ENCODE measurements at places on chromosomes 7 and 10.

- DNase-seq = no peak
Observed at GRCh38 chr7:112444505-112444904, 5.8 kb upstream of the IFRD1 start.

GRCh38 chr10:5524641-5525560 lies at the start of gene CALML3:
TSS of gene CALML3 (plus strand) at chr10:5524961. CDS start at chr10:5525086, 125 bp downstream.
- no peak for DNase-seq

GRCh38 chr7:71780282-71780681 lies 631.9 kb downstream of the CALN1 start:
- no peak for DNase-seq

- DNase-seq = no peak
Observed at GRCh38 chr7:33108554-33109004, 625 bp downstream of the RP9 start.

DNA sequence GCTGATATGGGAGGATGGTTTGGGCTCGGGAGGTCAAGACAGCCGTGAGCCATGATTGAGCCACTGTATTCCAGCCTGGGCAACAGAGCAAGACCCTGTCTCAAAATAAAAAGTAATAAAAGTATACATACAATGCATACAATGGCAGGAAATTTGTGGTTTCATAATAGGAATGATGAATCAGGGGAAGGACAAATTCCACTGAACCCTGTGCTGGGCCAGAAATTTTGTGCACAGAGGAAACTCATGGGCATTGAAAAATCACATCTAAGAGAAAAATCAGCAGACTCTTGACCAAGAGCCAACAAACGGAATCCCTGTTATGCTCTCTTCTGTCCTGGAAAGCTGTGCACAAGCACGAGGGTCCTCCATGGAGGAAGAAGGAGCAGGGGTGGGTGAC lies 35.1 kb downstream of the SEM1 start:
- no peak for DNase-seq

DNA sequence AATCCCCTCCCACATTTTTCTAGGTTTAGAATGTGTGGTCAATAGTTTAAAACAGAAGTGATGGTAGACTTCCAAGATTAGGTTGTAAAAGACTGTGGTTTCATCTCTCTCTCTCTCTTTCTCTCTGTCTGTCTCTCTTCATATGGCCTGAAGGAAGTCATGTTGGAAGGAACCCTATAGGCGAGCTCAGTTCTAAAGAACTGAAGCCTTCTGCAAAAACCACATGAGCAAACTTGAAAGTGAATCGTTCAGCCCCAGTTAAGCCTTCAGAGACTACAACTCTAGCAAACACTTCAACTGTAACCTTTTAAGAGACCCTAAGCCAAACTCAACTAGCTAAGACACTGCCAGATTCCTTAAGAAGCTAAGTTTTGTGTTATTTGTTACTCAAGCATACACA lies 707.5 kb upstream of the LRRTM3 start:
- no peak for DNase-seq

GRCh38 chr7:81659697-81660395 lies 110.0 kb downstream of the HGF start:
- no peak for DNase-seq

DNA sequence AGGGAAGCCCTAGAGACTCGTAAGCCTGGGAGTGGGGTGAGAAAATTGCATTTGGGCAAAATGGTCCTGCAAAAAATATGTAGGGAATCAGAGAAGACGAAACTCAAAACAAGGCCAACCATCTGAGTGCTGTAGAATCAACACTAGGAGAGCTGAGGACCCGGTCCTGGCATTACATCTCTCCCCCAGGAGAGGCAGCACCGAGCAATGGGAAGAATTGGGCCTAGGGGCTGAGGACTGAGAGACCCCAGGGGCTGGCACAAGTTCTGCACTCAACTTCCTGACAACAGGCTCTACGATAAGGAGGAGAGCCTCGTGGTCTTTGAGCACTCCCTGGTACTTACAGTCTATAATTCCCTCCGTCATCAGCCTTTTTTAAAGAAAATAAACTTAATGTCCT lies 47.6 kb downstream of the BPGM start:
- DNase-seq = no peak

Data from stimulated activated CD8-positive, alpha-beta memory T cell treated with anti-CD3 and anti-CD28 coated beads, Interleukin-4, amount 100 ng/mL, for 1 hour (primary cell).